ENCODE measurements at places on chromosomes 2 and 18.

- DNase-seq, result no peak
Observed at GRCh38 chr2:236168110-236169080, at the start of gene GBX2. TSS of gene GBX2 (minus strand) at chr2:236168386. CDS start at chr2:236167971, 415 bp downstream.

DNA sequence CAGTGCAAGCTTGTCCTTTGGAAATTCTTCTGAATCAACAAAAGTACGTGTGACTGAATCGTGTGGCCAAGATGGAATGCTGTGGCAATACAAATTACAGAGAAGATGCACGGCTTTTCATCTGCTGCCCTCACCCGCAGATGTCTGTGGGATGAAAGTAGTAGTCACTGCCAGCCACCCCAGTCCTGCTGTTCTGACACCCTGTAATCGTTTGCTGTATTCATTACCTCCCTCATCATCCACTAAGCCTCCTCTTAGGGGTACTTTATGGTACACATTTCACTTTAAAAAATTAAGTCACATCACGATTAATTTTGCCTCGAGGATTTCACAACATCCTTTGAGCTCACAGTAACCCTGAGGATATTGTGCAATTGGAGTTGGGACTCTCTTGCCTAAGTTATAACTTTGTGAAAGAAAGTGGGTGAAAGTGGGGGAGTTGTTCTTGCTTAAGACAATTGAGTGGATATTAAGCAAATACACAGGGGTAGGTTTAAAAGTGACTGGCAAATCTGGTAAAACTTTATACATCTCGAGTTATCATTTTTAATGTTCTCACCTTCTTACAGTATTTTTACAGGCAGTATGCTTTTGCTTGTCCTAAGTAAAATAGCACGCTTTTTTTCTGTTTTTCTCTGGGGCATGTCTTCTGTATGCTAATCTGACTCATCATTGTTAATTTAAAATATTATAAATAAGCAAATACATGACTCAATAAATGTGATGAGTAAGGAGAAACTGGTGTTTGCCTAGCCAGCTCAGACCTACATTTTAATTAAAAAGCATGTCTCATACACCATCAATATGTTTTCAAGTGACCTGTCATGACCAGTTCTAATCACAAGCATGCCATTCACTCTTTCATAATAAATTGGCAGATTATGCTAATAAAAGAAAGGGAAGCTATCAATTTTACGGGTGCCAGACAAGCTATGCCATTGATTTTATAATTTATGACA lies 680.9 kb downstream of the IRS1 start:
- DNase-seq, result no peak

- DNase-seq, result no peak
Observed at GRCh38 chr2:71804281-71804751, 343.3 kb downstream of the CYP26B1 start.

- DNase-seq, result no peak
Observed at GRCh38 chr2:99365661-99366060, 28.5 kb downstream of the EIF5B start.
